NCI-H1417 treated with DMSO at 0.1 percent for 48 hours (cell line): ENCODE measurements at places on chromosomes 13 and 19.

DNA sequence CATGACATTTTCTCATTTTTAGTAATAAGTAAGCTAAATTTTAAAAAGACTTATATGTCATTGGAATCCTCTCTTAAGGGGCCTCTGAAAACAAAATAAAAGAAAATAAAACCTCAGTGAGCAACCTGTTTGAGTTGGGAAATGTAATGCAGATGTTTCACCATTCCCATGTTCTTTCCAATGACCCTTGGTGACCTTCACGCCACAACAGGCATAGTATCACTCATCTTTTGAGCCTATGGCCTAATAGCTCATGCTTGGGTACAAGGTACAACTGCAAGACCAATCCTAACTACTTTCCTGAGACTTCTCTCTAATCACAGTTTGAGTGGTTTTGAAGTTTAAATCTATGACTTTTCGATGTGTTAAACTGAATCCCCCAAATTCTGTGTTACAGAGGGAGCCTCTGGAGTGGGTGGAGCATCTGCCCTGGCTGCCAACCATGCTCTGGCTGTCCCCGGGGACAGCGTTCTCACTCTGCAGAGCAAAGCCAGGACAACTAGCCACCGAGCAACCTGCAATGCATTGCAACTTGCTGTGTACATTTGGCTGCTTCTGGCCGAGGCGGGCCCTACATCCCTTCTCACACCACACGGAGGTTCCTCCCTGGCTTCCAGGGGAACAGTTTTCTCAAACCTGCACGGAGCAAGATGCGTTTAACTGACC is 307.9 kb upstream of the MAB21L1 start:
- DNase-seq = no peak

DNA sequence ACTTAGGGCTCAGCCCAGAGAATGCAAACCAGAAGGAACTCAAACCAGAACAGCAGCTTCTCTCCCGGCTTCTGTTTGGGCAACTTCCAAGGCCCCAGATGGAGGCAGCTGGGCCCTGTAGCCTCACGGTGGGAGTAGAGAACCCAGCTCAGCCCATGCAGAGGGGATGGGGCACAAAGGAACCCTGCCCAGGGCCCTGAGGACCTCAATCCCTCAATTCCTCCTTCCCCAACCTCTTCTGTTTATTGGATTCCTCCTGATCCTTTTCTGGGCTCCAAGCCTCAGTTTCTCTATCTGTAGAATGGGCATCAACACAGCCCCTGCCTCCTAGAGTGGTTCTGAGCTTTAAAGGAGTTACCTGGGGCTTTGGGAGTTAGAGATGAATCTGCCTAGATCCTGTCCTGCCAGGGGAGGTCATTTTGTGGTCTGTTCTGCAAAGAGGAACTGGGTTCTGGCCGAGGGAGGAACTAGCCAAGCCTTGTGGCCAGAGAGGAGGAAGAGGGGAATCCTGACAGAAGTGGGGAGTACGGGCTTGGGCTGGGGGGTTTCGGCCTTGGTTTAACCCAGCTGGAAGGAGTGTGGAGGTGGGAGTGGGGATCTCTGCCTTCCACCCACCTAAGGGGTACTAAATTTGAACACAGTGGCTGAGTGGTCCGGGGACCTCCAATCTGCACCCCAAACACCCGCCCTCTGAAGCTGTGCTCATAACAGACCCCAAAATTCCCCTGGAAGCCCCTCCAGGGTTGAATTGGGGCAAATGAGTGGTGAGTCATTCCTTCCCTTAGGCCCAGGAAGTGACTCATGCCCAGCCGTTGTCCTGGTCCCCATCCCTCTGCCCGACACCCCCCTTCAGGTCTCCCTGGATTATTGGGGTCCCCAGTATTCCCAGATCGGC is 2.7 kb downstream of the ADGRE5 start:
- no peak for DNase-seq

DNA sequence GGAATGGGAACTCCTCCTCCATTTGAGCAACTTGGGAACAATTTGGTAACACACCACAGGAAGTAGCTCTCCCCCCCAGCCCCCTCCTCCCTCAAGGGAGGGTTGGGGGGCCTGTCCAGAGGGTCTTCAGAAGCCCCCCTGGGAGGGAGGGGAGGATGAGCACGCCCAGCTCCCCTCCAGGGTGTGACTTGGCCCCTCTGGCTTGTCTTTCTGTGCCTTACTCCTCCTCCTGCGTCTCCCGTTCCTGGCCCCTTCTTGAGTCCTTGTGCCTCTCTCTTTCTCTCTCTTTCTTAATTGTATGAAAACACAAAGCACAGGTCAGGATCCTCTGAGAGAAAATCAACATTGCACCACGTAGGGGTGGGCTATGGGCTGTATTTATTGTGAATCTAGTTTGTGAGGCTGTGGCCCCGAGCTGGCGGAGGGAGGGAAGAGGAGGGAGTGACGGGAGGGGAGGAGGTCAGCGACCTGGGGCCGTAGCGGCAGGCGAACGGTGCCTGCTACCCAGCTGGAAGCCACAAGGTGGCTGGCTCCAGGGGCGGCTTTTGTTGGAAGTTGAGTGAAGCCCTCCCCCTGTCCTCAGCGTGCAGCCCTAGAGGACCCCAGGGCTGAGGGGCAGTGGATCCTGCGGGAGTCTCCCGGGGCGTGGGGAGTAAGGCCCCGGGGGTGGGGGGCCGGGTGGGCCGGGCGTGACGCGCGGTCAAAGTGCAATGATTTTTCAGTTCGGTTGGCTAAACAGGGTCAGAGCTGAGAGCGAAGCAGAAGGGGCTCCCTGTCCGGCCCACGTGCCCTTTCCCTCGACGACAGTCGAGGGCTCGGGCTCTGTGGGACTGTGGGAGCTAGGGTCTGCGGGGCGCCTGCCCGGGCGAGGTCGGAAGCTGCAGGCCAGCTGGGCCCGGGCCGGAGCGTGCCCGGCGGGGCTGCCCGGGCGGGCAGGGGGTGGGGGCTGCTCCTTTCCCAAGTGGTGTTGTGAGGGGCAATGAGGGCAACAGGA is 6.4 kb downstream of the LYL1 start:
- DNase-seq = no peak

DNA sequence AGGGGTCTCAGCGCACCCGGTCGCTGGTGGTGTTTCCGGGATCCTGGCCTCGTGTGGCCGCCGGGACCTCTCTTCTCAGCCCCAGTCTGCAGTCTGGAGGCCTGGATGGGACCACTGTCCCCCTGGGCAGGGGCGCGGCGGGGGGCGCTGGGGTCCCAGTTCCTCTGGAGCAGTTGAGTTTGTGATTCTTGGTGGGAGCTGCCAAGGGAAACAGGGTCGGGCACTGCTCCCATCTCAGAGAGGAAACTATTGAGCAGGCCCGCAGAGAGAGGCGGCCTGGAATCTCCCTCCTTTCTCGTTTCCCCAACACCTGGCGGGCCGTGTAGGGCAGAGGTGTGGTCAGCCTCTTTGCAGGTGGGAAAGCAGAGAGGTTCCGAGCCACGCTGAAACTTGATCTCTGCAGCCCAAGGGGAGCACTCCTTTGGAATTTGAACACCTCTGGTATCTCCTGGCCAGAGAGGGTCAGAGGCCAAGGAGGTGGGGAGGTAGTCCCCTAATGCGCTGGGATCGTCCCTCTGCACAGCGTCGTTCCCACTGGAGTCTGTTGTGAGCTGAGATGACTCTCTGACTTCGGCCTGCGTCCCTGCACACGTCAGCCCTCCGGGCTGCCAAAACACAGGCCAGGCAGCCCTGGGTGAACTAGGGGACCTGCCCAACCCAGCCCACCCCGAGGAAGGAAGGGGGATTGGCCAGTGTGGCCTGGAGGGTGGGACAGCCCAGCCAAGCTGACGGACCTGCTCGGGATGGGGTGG is 741 bp downstream of the PLEKHF1 start:
- DNase-seq = no peak

- no peak for DNase-seq
These were observed 16.4 kb upstream of the EMP3 start for GRCh38 chr19:48308631-48309586.

- DNase-seq = no peak
These were observed 1090.0 kb downstream of the SLITRK5 start for GRCh38 chr13:88761145-88761544.

DNA sequence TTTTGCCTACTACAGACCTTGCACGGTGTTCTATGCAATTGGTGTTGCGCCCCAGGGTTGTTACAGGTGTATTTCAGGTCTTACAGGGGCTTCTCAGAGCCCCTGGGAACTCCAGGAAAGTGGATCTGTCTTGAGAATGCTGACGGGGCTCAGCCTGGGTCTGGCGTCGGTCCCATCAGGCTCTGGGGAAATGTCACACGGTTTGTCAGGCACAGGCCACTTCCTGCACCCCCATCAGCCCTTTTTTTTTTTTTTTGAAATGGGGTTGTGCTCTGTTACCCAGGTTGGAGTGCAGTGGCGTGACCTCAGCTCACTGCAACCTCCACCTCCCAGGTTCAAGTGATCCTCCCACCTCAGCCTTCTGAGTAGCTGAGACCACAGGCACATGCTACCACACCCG is 13.2 kb downstream of the CLEC4G start:
- no peak for DNase-seq

GRCh38 chr13:24107955-24108614 is 52.4 kb upstream of the SPATA13 start:
- no peak for DNase-seq

- DNase-seq = no peak
These were observed 148.7 kb downstream of the KCTD12 start for GRCh38 chr13:76737526-76737925.

DNA sequence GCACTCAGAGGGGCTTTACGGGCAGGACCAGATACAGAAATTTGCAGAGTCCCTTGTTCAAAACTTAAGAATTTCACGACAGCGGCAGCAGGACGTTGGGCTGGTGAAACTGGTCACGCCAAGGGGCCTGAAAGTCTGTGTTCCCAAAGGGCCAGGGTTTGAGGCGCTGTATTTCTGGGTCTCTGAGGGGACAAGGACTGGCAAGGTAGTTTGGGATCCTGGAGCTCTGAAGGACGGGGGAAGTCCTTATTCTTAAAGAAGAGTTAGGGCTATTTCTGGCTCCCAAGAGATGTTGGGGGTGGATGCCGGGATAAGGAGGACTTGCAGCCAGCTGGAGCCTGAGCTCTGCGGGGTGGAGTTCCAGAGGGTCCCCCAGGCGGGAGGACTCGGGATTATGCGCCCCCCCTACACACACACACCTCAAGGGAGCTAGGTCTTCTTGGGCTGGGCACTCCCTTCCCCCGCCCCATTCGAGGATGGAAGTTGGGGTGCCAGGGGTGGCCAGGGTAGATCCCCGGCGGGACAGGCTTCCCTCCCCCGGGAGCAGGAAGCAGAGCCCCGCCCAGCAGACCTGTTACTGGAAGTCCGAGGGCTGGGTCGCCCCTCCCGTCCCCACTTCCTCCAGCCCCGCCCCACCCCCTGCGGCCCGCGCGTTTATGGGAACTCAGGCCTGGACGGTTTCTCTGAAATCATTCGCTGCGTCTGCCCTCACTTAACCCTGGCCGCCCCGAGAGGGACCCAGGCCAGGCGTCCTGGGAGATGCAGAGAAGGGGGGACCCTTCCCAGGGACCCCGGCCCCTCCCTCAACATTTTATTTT is 5.6 kb downstream of the BCL3 start:
- no peak for DNase-seq

DNA sequence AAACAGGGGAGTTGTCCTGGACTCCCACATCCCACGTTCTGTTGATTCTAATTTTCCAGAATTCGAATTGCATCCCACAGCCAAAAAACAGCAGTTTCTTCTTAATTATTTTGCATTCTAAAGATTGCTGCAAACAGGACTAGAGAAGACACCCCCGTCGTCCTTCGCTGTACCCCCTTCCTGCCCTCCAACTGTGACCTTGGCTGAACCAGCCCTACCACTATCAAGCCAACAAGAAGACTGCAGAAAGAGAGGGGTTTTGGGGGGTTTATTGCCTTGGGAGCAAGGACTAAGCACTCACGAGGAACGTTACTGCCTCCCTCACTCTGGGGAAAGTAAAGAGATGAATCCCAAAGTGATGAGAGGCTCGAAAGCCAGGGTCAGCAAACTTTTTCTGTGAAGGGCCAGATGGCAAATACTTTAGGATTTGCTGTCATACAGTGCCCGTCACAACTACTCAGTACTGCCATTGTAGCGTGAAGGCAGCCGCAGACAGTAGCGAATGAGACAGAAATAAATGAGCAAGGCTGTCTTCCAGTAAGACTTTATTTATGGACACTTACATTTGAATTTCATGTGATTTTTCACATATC is 32.5 kb upstream of the KATNAL1 start:
- DNase-seq = no peak

DNA sequence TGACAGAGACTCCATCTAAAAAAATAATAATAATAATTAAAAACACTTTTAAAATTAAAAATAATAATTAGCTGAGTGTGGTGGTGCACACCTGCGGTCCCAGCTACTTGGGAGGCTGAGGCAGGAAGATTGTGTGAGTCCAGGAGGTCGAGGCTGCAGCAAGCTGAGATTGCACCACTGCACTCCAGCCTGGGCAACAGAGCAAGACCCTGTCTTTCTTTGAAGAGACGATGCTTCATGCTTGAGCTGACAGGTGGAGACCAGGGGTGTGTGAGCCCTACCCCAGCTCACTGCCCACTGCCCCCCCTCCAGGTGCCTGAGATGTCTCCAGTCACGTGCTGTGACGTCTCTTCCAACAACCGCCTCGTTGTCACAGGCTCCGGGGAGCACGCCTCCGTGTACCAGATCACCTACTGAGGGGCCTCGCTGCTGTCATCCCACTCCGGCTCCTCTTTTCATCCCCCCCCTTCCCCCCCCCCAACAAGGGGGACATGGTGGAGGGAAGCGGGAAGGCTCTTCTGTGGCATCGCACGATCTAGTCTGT is 17.3 kb downstream of the TLE6 start:
- DNase-seq = no peak

- no peak for DNase-seq
These were observed 463 bp upstream of the TSC22D1 start for GRCh38 chr13:44576351-44577235.

DNA sequence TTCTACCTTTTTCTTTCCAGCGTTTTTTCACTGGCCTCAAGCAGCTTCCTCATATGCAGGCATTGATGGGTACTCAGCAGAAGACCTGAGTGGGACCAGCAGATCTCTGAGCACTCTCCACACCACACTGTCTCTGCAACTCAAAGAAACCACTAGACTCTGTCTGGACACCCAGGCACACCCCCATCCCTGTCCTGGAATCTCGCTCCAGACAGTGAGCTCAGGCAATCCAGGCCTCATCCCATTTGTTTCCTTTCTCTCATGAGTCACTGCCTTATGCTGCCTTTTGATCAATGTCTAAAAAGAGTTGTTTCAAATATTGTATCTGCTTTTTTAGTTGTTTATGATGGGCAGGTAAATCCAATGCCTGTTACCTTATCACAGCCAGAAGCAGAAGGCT is 19.7 kb upstream of the POP4 start:
- no peak for DNase-seq

DNA sequence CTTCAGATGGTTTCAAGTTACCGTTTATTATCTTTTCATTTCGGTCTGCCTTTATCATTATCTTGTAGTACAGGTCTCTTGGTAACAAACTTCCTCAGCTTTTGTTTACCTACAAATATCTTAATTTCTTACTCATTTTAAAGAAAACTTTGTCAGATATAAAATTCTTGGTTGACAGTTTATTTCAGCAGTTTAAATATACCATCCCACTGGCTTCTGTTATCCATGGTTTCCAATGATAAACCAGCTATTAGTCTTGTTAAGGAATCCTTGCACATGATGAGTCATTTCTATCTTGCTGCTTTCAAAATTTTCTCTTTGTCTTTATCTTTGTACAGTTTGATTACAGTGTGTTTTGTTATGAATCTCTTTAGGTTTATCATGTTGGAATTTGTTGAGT is 308.3 kb upstream of the SPRY2 start:
- DNase-seq = no peak

GRCh38 chr19:38657633-38658222 is 10.3 kb downstream of the ACTN4 start:
- DNase-seq = no peak

GRCh38 chr13:19605161-19605955 is 28.1 kb upstream of the MPHOSPH8 start:
- no peak for DNase-seq

- DNase-seq = no peak
These were observed 234.9 kb downstream of the LMO7 start for GRCh38 chr13:75871059-75871458.
